ENCODE measurements at places on chromosomes 16 and 17.

GRCh38 chr17:65730711-65731169 lies 169.3 kb upstream of the AXIN2 start:
- no peak for DNase-seq

GRCh38 chr16:84859681-84860080 lies 39.9 kb downstream of the CRISPLD2 start:
- DNase-seq = no peak

DNA sequence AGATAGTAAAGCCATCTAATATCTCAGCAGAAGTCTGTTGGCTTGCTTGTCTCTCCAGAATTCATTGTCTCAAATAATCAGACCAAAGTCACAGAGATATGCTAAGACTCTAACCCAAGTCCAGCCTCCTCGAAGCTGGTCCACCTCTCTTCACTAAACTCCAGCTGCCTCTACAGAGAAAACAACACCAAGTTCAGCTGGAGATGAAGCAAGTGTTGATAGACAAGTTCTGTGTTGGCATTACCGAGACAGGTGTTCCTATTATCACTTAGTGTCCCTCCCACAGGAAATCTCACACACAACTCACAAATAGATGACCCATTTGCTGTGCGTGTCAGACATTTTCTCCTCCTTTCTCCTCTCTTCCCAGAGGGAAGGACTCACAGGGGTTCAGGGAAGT lies 164.4 kb upstream of the ANKFN1 start:
- DNase-seq = no peak

GRCh38 chr17:39769974-39770587 lies 32.3 kb downstream of the GRB7 start:
- no peak for DNase-seq

DNA sequence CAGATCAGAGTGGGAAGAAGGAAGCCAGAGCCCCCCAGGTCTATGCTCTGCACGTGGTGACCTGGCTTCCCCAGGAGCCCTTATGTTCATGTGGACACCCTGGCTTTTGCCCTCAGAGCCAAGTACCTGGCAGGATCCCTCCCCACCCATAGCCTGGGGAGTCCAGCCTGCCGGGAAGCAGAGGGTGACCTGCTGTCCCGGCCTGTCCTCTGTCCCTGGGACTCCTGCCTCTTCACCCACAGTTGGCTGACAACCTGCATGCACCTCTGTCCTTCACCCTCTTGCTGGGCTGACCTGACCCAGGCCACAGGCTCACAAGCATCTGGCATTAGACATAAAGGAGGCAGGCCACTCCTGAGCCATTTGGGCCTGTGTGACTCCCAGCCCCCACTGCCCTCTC lies 60.2 kb downstream of the SMPD3 start:
- no peak for DNase-seq

- no peak for DNase-seq
Observed at GRCh38 chr16:74297145-74297665, 591 bp downstream of the PSMD7 start.

GRCh38 chr16:20868890-20869289 lies 31.3 kb downstream of the DCUN1D3 start:
- DNase-seq = no peak

DNA sequence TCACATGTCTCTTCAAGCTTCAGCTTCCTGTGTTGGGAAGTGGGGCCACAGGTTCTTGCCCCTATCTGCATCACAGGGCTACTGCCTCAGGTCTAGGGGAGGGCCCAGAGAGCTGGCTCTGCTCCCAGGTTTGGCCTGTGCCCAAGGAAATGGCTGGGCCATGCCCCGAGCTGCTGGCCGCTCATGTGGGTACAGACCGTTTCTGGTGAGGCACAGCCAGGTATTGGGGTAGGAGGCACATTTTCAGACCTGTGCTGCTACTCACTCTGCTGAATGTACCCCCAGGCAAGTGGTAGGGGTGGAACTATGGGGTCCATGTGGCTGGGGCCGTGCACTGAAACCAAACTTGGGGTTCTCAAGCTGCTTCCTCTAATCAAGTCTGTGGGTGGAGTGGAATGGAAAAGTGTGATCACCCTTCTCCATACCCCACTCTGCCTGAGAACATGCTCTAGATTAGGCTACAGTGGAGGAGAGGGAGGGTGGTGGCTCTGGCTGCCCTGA lies 4.6 kb downstream of the GAS2L2 start:
- DNase-seq = no peak

DNA sequence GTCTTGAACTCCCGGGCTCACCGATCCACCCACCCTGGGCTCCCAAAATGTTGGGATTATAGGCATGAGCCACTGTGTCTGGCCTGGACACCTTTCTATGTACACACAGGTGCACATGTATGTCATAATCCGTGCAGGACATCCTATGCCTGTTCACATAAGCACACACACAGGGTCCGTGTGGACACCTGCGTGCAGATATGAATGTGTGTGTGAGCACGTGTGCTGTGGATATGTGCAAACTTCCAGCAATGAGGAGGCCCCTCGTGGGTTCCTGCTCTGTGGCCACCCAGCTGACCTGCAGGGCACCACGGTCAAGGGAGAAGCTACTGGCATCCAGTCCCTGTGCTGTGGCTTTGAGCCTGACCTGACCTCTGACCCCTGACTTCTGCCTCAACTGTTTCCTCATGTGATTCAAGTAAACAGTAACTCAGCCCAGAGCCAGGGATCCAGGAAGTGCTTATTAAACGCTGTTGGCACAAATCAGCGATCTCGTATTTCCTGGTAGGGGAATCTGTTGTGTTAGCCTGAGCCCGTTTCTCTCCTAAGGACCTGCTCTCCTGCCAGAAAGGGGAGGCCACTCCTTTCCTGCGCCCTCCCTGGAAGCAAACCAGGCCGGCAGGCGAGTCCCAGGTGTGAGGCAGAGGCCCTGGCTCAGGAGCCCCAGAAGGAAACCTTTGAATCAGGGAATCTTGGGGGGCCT lies 6.5 kb downstream of the CPNE7 start:
- peak; percentile 64 for DNase-seq

DNA sequence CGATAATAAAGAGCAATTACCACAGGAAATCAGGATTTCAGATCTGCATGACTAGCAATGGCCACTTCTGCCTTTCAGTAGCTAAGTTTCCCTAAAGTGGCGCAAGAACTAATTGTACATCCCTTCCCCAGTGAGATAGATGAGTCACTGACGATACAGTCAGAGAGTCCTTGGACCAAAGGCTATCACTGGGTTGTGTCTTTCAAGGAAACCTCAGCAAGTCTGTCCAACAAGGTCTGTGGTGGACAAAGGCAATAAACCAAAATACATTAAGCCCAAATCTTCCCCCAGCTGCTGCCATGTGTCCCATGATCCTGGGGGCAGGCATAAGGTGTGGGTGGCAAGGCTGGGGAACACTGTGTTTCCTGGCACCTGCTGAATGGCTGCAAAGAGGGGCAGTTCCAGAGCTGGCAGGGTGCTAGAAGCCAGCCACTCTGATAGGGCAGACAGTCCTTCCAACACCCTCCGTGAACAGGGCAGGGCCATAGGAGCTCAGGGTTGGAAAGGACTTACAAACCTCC lies 20.5 kb upstream of the MTMR4 start:
- no peak for DNase-seq

GRCh38 chr16:87918866-87919680 lies 17.3 kb downstream of the CA5A start:
- no peak for DNase-seq

DNA sequence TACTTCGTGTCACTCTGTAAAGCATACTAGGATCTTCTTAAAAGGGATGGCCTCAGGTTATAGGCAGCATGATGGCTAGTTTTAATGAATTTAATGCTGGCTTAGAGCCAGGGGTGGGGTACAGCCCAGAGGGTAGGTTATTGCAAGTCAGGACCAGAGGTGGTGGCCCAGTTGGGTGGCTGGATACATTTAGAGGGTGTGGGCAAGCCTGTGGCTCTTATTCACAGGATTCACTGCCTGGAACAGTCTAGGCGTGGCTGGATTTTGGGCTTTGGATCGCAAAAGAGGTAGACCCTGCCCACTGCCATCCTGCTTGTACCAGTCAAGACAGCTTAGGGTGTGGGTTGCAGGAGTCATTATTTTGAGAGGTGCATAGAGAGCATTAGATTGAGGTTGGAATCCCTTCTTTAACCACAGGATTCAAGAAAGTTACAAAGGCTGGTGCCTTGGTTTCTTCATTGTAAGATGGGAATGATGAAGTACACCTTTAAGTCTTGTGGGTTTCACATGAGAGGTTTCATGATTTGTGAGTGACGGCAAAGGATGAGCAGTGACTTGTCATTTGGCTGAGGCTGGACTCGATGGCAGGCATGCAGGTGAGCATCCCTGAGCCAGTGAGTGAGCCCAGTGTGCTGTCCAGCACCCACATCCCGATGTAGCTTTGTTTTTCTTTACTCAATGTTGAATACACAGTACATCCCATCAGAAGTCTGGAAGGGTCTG lies 85.2 kb downstream of the KSR1 start:
- no peak for DNase-seq

GRCh38 chr17:17258998-17259397 lies 22.0 kb upstream of the FLCN start:
- no peak for DNase-seq

- DNase-seq = no peak
Observed at GRCh38 chr16:47424846-47425245, 36.0 kb downstream of the ITFG1 start.

DNA sequence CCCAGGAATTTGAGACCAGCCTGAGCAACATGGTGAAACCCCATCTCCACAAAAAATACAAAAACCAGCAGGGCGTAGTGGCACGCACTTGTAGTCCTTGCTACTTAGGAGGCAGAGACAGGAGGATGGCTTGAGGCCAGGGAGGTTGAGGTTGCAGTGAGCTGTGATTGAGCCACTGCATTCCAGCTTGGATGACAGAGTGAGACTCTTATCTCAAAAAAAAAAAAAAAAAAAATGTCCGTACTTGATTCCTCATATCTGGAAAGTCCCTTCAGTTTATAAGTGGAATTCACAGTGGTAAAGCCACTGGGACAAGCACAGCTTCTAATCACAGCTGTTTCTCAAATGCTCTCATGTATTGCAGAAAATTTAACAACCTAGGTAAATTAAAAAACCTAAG lies 78.6 kb upstream of the CREBBP start:
- DNase-seq = no peak

GRCh38 chr17:9672266-9672665 lies 26.9 kb downstream of the USP43 start:
- DNase-seq = no peak
